ENCODE measurements at places on chromosomes 7 and 10.

DNA sequence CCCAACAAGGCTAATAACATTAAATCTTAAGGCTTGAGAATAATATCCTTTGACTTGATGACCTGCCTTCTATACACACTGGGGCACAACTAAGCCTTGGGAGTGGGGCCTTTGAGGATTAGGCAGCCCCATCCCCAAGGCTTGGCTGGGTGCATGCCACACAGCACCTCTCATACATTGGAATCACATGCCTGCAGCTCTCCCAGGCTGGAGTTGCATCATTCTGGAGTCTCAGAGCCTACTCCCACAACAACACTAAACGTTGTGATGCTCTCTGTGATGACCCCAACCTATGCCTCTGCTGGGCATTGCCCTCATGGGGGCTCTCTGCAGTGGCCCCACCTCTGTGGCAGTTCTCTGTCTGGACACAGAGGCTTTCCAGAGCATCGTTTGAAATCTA, 31.9 kb upstream of the SGCE start:
- DNase-seq: no peak

DNA sequence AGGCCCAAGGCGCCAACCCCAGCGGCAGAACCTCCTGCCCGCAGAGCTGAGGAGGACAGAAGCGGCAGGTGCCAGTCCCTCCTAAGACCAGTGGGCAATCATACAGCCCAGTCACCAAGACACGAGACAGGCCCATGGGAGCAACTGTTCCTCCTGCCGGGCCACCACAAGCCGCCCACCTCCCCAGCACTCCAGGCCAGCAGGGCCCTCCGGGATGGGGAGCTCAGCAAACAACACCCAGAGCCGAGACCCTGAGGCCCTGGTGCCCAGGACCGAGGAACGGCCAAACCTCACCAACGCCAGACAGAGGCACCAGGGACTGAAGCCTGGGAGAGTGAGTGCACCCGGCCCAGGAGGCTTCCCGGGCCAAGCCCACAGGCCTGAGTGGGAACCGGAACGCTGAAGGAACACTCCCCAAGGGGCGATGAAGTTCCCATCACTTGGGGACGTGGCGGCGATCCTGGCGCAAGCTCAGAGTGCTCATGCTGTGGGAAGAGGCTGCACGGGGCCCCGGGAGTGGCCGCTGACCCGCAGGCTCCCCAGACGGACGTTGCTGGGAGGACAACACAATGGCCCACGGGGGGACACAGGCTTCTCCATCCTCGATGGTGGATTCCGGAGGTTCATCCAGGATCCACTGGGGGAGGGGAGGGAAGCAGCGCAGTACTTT, 35.1 kb downstream of the GPER1 start:
- no peak for DNase-seq

GRCh38 chr7:74051629-74052410, 23.8 kb downstream of the ELN start:
- DNase-seq: no peak

DNA sequence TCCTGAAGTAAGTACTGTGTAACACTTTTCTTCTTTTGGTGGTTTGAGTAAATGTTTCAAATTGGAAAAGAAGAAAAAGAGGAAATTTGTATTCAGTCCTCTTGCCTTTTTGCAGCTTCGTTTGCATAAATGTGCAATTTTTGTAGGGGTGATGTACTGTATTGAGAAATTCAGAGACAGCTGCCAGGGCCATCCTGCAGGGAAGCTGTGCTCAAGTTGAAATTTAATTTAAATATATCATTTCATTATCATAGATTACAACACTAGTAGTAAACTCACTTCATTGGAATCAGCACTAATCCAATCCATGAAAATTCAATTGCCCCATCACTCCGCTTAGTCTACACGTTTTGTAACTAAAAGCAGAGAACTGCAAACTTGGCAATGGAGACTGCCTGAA, 415.4 kb downstream of the DNAJB9 start:
- DNase-seq: no peak

DNA sequence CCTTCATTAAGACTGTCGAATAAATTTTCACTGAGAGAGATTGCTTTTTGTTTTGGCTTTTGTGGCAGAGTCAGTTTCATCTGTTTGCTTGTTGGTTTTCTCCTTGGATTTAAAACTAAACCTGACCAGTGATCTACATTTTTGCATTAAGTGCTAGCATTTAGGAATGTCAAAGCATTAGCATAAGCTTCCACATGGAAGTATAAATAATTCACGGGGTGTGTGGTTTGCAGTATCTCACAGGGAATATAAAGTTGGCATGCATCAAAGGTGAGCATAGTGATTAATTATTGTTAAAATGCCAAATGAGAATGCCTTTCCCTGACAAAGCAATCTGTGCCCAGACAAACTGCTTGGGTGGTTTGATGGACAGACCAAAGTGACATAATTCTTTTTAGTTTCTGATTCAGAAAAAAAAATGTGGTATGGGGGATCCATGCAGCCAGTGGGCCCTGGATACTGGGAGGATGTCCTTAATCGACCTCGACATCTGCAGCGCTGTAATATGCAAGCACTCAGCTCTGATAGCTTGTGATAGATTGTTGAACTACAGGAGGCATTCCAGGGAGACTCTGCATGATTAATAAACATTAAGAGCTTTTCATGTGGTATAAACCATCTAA, 339.3 kb upstream of the POM121L12 start:
- DNase-seq: no peak

DNA sequence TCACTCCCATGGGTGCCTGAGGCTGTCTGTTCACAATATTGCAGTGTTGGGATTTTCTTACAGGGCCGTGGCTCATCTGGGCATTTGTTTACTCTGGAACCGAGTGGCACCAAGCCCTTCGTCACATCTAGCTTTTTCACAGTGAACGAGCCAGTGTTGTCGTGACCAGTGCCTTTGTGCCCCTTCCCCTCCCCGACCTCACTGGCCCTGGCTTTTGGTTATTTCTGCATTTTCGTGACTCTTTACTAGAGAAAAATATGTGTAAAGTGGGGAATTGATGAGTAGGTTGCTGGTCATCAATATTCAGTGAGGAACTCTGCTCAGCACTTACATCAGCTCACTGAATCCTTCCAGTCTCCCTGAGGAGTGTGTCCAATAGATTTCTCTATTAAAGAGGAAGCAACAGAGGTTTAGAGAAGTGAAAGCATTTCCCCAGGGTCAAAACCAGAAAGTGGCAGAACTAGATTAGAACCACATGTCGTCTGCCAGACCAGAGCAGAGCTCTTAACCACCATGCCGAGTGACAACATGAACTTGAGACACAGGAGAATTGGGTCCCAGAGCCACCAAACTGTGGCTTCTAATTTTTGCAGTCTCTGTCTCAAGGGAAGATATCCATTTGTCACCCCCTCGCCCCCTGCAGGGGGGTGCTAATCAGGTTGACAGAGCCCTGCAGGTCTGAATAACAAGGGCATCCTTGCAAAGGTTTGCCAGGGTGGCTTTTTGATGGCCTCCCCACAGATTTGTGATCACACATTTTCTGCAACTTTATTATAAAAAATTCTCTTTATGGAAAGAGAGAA, 125.3 kb downstream of the CHN2 start:
- no peak for DNase-seq
